Stimulated activated CD4-positive, alpha-beta T cell treated with anti-CD3 and anti-CD28 coated beads, TNF-alpha, amount 100 ng/mL, for 1 hour (primary cell): ENCODE measurements at places on chromosomes 3 and 15.

DNA sequence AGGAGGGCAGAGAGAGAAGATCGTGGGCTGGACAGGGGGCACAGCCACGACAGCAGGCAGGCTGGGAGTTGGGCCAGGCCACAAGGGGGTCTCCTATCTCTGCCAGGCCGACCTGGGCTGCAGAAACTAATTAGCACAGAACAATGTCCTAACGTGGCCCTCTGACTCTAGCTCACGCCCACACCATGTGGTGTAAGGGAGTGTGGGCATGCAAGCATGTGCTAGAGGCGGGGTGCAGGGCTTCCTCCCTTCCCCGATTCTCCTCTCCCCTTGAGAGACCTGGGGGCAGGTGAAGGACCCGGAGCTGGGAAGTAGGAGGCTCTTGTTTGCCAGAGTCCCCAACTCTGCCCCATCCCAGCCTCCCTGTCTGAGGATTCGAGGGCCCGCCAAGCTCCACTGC, 65.5 kb downstream of the LINGO1 start:
- DNase-seq: no peak

- peak; percentile 6 for DNase-seq
Measured at GRCh38 chr3:15557511-15557946, 36.0 kb upstream of the COLQ start.

GRCh38 chr3:126107203-126107939, 23.4 kb upstream of the SLC41A3 start:
- no peak for DNase-seq

DNA sequence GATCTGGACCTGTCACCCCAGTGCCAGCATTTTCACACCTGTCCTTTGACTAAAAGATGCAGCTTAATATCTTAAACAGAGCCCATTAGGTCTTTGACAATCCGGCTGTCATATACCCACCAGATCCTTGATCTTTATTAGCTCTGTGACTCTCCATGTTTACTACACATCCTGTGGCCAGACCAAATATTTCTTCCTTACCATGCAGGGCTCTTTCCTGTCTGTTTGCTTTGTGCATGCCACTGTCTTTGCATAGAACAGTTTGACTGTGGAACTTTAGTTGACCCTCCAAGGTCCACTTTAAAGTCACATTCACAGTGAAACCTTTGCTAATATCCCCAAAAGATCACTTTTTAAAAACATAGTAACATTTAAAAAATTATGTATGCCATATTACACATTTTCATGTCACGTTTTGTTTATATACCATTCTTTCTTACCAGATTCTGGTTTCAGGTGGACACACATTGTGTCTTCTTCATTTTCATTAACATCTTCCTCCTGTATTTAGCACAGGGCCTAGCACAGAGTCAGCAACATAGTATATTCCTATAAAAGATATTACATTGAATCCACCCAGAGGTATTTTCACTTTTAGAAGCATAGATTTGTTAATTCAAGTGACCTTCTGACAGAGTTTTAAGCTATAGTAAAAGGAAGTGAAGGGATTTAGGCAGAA, 95.8 kb downstream of the RAP2B start:
- DNase-seq: no peak

DNA sequence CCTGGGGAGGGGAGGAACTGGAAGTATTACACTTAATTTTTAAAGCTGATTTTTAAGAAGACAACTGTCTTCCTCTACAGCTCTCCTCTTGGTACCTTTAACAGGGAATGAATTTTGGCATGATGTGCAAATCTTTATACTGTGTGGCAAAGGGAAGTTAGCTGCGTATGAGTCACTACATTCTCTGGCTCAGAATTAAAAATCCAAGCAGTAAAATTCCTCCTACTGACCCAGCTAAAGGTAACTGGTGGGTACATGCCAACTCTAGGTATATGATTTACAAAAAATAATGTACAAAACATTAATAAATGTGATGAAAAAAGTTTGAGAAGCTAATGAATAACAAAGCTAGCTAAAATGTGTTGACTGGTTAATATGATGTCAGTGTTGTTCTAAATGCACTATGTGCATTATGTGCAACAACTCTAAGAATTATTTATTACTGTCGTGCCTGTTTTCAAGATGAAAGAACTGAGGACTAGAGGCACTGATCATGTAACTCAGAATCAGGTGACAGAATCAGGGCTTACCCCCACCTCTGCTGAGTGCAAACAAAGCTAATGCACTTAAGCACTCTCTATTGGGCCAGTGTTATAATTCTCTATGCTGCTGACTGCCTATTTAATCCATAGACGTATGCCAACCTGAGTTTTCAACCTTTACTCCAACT, 194.7 kb upstream of the CADPS start:
- no peak for DNase-seq

GRCh38 chr3:71563827-71564226, 19.7 kb downstream of the FOXP1 start:
- no peak for DNase-seq

GRCh38 chr3:67657192-67657591, 2.8 kb upstream of the SUCLG2 start:
- DNase-seq: no peak
